GM06990 (cell line): ENCODE measurements at places on chromosomes 1 and 21.

DNA sequence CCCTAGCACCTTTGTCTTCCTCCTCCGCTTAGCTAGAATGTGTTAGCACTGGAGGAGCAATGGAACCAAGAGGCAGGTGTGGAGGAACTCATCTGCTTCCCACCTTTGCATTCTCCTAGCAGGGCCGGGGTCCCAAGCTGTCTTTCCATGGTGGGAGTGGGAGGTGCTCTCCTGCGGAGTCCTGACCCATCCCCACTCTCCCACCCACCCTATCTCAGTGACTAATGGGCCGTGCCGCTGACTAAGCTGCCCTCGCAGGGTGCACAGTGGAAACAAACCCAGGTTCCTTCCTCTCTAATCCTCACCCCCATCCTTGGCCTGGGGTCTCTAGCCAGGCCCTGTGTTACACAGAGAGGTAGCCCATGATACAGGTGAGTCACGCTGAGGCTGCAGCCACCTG lies 177.5 kb downstream of the HIVEP3 start:
- no peak for DNase-seq

DNA sequence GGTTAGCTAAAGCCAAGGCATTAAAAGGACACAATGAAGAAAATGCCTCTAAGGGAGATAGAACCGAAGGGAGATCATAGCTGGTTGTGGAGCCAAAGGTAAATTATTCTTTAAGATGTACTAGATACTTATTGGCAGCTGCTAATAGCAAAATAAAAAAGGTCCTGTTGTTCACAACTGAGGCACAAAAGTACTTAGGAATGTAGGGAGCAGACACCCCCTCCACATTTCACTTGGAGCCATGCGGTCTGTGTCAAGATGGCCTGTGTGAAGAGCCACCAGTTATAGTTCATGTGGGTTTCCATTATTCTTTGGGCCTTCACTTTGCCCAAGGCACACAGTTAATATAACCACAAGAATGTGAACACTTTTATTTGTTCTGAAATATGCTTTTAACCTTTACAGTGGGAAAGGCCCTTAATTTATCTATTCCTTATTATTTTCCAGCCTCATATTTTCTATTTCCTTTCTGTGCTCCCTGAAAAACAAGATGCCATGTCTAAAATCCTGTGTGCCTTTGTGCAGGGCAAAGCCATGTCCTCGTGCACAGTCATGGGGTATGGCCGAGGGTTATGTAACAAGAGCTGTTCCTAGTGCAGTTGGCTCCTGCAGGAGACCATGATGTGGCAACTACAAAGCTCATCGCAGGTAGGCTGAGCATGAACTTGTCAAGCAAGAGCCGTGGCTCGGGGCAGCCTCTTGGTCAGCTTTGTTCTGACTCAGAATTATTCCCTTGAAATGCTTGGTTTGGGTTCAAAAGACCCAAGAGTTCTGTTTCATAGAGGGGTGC lies 16.2 kb upstream of the WDR26 start:
- DNase-seq: no peak

GRCh38 chr1:69777423-69777822 lies 209.7 kb downstream of the LRRC7 start:
- DNase-seq: no peak

- no peak for DNase-seq
These were observed 57.4 kb downstream of the COL6A1 start for GRCh38 chr21:46038871-46039397.

DNA sequence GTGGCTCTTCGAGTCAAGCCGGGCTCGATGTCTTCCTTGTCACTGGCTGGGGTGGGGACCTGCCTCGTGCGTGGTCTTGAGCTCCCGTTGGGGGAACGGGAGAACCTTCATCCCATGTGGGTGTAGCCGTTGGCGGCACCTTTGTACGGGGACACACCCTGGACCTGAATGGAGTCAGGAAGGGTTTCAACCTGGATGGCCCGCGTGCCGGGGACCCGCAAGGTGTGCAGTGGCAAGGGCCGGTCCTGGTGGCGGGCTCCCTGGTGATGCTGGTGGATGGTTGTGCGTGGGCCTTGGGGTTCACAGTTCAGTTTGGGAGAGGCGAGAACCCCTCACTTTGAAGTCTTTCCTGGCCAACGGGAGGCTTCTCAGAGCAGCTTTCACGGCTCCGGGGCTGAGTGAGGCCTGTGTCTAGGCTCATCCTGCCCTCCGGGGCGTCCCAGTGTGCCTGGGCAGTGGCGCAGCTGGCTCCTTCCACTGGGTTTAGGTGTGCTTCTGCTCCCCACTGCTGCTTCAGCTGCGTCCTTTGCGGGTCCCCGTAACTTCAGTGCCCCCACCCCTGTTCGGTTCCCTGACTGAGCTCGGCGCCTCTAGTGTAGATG lies 11.4 kb downstream of the SKI start:
- no peak for DNase-seq

DNA sequence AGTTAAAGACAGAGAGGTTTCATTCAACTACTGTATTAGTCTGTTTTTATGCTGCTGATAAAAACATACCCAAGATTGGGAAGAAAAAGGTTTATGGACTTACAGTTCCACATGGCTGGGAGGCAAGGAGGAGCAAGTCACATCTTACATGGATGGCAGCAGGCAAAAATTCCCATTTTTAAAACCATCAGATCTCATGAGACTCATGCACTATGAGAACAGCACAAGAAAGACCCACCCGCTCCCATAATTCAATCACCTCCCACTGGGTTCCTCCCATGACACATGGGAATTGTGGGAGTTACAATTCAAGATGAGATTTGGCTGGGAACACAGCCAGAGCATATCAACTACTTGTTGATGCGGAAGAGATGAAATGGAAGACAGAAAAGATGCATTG lies 9.2 kb downstream of the GPR161 start:
- DNase-seq: no peak

DNA sequence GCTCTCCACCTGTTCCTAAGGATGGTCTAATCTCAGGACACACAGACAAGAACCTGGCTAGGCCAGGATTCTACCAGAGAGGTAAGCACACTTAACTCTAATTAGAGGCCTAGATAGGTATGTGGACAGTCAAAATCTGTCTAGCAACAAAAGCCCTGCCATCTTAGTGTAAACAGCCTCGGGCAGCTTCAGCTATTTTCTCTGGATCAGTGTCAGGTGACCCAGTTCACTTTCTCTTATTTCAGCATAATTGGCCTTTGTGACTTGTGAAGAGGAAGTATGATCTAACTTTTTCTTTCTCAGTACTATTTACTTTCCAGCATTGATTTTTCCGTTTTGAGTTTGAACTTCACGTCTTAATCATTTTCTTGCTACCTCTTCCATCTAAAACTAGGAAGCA lies 217.7 kb downstream of the CRB1 start:
- no peak for DNase-seq

DNA sequence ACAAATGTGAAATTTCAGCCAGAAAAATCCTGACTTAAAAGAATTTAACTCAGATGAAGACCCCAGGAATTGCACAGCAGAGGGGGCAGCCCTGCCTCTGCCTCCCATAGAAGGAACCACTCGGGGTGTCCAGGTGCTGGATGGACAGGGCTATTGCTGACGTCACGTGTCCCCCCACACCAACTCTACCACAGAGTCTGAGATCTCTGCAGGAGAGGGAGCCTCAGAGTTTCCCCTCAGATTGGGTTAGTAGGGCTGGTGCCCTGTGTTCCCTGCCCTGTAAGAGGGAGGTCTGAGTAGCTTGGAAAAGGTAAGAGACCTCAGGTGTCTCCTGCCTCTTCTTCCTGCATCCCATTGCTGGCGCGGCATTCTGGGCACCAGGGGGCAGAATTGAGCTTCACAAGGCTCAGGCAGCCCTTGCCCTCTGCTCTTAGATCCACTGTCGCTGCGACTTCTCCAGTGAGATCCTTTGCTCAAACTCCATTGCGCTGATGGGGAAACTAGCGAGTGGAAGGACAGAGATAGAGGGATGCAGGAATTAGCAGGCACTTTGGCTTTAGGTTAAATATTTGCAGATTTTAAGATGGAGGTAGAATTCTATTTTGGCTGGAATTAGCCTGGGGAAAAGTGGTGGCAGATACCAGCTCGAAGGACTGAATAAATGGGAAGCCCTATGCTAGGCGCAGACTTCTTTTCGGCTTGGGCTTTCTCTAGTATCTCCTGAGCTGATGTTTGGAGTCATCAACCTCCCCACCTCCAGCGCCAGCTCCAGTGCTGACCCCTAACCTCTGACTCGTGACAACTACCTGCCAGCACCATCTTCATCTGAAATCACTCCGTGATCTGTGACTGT lies 42.8 kb upstream of the DMBX1 start:
- no peak for DNase-seq

- no peak for DNase-seq
These were observed 112.5 kb downstream of the CSMD2 start for GRCh38 chr1:34052565-34052964.

DNA sequence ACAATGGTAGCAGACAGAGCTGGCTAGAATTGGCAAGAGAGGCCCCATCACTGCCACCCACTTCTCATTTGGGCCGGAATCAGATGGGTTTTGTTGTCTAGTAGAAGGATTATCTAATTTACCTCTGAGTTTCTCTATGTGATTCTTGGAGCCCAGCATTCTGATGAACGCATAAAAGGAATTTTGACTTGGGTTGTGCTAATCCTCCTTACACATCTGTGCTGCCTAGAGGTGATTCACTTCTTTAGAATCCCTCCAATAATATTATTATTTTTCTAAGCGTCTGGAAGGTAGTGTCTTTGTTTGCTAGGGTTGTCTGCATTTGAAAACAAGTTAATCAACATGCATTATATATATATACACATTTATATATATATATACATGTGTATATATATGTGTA lies 118.1 kb downstream of the RUNX1 start:
- no peak for DNase-seq

- DNase-seq: no peak
These were observed 377.9 kb downstream of the LTN1 start for GRCh38 chr21:28614791-28615190.

- no peak for DNase-seq
These were observed 39.7 kb downstream of the DDX20 start for GRCh38 chr1:111795401-111795800.

- DNase-seq: no peak
These were observed 18.9 kb downstream of the SDE2 start for GRCh38 chr1:225980005-225980836.
